AG08395 (cell line): ENCODE measurements at places on chromosomes 13 and 19.
A peak's percentile ranks its signal among the peaks of the same experiment; 100 is the strongest.

DNA sequence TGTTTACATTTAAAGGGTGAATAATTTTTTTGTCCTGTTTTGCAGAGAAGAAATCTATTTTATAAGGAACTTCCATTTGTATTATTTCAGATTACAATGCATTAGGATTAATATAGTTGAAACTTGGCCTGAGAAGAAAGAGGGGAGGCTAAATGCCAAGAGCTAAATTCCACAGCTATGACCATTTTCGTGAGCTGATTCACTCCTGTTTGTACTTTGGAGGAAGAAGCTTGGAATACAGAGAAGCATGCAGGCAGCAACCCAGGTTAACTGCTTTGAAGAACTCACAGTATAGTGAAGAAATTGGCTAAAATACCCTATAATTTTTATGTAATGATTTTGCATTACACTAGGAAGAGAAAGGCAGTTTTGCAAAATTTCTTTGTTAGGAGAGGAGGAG is 309.4 kb upstream of the KLF12 start:
- peak; percentile 80 for DNase-seq

GRCh38 chr13:50168786-50169185 is 153.5 kb downstream of the KCNRG start:
- no peak for DNase-seq

- DNase-seq: peak; percentile 20
Measured at GRCh38 chr13:100130092-100130491, 41.2 kb downstream of the PCCA start.

GRCh38 chr13:101013245-101013644 is 338.6 kb upstream of the TMTC4 start:
- no peak for DNase-seq

GRCh38 chr19:1369214-1369805 is 14.4 kb upstream of the NDUFS7 start:
- no peak for DNase-seq

DNA sequence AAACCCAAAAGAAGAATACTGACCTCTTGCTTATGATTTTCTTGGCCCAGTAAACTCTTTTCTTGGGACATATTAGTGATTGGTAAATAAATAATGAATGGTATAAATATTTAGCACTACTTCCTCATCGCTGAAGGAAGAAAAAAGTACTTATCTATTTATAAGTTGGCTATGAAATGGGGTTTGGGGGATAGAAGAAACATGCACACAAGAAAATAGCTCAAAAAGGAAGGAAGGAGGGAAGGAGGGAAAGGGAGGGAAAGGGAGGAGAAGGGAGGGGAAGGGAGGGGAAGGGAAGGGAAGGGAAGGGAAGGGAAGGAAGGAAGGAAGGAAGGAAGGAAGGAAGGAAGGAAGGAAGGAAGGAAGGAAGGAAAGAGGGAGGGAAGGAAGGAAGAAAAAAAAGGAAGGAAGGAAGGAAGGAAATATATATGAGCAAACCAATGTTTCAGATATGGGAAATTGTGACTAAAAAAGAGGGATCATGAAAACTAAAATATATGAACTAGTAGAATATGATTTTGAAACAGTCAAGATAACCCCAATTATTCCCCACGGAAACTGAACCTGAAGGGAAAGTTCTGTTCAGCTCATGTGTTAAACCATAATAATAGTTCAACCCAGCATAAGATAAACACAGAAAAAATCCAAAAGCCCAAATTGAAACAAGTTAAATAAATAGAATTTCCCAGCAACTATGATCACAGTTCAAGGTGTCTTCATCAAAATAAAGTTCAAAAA is 75.3 kb downstream of the FGF14 start:
- DNase-seq: no peak

DNA sequence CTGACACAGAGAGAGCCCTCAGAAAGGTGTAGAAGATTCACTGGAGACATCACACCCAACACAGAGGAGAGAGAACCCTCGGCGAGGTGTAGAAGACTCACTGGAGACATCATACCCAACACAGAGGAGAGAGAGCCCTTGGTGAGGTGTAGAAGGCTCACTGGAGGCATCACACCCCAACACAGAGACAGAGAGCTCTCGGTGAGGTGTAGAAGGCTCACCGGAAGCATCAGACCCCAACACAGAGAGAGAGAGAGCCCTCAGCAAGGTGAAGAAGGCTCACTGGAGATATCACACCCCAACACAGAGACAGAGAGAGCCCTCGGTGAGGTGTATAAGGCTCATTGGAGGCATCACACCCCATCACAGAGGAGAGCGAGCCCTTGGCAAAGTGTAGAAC is 826.5 kb downstream of the UQCRFS1 start:
- DNase-seq: no peak

- DNase-seq: no peak
Measured at GRCh38 chr13:98156259-98156658, 13.4 kb downstream of the FARP1 start.

DNA sequence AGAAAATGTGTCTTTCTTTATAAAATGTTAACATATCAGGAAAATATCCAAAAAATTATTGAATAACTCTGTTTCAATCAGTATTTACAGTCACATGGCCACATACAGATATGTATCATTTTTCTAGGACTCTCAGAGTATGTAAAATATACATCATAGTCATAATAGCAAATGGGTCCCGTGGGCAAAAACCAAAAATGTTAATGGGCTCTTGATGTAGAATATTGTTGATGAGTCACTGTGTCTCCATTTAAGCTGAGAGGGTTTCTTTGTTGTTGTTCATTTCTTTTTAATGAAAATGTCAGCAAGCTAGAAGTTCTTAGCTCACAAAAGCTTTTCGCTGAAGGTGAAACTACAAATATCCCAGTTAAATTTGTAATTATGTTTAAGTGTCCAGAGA is 1713.1 kb upstream of the PCDH20 start:
- no peak for DNase-seq

DNA sequence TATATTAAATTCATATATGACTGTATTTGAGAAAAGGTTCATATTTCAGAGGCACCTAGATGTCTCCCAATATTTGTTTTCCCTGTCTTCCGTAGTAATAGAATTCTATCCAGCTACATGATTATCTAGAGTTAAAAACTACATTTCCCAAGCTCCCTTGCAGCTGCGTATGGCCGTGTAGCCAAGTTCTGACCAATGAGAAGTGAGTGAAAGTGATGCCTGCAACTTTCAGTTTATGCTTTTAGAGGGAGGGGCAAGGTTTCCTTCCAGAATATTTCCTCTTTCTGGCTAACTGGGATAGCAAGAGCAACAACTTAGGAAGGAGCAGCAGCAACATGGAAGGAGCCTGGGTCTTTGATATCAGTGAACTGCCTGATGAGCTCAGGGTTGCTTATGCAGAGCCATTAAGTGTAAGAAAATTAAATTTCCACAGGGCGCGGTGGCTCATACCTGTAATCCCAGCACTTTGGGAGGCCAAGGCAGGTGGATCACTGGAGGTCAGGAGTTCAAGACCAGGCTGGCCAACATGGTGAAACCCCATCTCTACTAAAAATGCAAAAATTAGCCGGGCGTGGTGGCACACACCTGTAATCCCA is 23.2 kb upstream of the CYP2A13 start:
- peak; percentile 38 for DNase-seq

GRCh38 chr13:80798576-80799133 is 457.7 kb upstream of the SPRY2 start:
- DNase-seq: no peak
